ENCODE measurements at places on chromosomes 7 and 10.

DNA sequence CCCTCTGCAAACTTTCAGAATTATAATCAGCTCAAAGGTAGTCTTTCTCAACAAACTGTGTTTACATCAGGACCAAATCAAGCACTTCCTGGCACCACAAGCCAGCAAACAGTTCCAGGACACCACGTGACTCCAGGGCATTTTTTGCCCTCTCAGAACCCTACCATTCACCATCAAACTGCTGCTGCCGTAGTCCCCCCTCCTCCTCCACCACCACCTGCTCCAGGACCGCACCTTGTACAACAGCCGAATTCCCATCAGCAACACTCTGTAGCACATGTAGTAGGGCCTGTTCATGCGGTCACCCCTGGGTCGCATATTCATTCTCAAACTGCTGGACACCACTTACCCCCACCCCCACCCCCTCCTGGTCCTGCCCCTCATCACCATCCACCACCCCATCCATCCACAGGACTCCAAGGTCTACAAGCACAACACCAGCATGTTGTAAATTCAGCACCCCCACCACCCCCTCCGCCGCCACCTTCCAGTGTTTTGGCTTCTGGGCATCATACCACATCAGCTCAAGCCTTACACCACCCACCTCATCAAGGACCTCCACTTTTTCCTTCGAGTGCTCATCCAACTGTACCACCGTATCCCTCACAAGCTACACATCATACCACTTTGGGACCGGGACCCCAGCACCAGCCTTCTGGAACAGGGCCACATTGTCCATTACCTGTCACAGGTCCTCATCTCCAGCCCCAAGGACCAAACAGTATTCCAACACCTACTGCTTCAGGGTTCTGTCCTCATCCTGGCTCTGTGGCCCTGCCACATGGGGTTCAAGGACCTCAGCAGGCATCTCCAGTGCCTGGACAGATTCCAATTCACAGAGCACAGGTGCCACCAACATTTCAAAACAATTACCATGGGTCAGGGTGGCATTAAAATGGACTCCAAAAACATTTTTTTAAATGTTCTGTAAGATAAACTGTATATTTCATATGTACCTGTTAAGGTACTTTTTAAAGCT, 98.7 kb downstream of the KMT2E start:
- DNase-seq, result no peak

- DNase-seq, result peak; percentile 62
Measured at GRCh38 chr7:12759151-12759550, 71.7 kb downstream of the ARL4A start.

GRCh38 chr7:133552079-133552478, 299.2 kb downstream of the EXOC4 start:
- no peak for DNase-seq

DNA sequence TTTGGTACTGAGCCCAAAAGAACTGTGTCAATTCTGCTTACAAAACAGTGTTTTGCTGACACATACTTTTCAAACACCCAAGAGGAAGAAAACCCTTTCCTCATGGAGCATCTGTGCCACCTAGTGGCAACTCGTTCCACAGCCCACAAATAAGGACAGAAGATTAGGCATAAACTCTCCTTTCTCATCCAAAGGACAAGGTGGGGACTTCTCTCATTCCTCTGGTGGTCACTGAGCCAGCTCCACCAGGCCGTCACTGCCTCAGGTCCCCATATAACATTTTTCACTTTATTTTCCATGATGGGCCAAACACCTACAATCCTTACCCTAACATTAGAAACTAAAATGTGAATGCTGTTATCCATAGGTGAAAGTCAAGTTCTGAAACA, 76.9 kb downstream of the RNF216 start:
- DNase-seq, result peak; percentile 91

DNA sequence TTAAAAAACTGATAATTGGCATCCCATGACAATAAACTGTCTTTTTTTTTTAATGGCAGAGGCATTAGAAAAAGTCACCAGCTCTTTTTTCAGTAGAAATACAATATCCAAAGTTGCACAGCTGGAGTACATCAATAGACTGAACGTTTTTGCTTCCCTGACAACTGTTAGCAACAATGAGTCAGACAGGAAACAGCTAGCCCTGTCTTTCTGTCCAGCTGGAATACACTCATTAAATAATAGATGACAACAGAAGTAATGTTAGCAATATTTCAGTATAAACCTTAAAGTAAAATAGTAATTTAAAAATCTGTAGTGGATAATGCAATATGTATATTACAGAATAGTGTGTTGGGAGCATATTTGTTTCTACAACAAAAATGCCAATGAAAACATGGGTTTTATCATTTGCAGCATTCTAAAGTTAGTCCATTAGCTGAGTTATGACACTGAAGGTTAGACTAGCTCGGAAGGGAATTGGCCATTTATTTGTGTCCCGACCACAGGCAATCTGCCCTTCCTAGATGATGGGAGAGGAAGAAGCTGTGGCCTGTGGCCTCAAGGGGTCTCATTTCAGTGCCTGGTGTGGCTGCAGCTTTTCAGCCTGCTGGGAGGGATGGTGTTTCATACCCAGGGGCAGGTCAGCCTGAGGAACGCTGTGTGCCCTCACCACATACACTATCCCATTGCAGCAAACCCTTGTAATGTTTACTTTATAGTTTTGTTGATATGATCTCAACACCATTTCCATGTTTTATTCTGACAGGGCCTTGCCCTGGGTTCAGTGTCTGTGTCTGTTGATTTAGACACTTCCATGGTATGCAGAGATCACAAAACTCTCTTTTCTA, 173.3 kb downstream of the SLC16A9 start:
- DNase-seq, result peak; percentile 91

- DNase-seq, result no peak
Measured at GRCh38 chr10:74262856-74263255, 111.8 kb downstream of the ADK start.

DNA sequence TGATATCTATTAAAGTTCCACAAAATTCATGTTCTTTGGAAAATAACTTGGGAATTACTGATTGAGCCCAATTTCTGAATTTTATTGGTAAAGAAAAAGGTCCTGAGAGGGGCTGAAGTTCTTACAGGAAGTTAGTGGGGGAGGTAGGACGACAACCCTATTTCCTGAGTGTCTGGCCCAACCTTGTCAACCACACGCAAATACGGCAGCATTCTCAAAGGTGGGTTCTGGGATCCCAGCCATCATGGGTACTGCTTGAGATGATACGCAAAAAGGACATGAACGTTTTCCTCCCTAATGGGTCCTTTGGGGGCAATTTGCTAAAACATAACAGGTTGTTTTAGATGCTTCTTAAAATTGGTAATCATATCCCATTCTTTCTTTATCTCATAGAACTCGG, 2.7 kb upstream of the PDCD4 start:
- DNase-seq, result no peak

DNA sequence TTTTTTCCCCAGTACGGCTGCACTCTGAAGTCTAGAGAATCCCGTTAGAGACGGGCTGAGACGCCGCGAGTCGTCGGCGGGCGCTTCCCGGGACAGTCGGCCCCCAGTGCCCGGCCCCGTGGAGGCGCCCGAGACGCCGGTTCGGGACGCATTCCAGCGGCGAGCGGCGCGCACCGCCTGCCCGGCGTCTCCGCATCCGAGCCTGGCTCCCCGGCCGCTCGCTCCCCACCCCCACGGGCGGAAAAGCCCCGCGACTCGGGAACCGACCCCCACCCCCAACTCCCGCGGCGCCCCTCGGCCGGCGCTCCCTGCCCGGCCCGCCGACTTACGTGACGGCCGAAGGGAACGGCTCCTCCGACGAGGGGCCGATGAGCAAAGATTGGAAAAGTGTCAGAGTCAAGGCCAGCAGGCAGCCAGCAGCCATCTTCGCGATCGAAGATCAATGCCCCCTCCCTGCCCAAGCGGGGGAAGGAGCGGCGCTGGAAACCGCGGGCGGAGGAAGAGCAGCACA, 486 bp downstream of the CACNA2D1 start:
- DNase-seq, result no peak

DNA sequence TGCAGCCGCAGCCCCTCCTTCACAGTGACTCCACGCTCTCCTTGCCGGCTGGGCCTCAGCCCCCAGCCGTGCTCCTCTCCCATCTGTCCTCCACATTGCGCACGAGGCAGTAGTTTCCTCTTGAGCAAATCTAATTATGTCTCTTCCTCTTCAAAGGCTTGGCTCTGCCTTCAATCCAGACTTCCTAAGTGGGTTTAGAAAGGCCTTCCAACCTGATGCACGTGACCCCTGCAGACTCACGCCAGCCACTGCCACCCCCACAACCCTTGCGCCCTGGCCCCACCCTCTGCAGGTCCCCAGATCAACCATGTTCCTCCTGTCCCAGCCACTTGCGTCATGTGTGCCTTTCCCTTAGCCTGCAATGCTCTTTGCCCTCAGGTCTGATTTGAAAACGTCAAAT, 75.0 kb upstream of the ADAM12 start:
- no peak for DNase-seq

- DNase-seq, result peak; percentile 35
Measured at GRCh38 chr7:143988976-143989745, 11.0 kb upstream of the OR6B1 start.

Data from cardiac fibroblast (primary cell).